ENCODE measurements at places on chromosomes 16 and 17.

- DNase-seq, result no peak
These were observed 68.7 kb downstream of the AIPL1 start for GRCh38 chr17:6366221-6366666.

- DNase-seq, result peak; percentile 20
These were observed 16.8 kb upstream of the MAPK3 start for GRCh38 chr16:30139583-30140481.

DNA sequence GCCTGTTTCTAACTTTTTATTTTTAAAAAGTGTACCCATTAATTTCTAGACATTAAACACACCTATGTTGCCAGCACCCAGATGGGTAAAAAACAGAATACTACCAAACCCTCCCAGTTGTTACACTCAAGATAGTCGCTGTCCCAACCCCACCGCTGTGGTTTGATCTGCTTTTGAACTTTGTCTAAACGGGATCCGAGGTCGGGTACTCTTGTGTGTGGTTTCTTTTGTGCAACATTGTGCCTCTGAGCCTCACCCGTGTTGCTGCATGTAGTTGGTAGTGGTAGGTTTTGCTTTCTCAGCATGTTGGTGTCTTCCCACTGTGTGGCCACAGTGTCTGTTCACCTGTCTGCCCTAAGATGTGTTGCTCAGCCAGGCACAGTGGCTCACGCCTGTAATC lies 4.3 kb downstream of the KLHL36 start:
- DNase-seq, result no peak

DNA sequence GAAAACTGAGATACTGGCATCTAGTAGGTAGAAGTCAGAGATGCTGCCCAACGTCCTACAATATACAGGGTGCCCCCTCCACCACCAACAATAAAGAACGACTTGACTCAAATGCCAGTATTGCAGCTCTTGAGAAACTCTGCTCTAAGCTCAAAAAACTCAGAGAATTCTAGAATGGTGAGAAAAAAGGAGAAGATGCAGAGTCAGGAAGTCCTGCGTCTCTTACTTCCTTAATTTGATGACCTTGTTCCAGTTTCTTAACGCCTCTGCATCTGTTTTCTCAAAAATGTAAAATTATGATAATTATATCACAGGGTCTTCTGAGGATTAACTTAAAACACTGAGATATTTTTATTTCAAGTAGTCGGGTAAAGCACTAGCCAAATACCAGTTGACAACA lies 1.7 kb upstream of the HSBP1 start:
- peak; percentile 89 for DNase-seq

- no peak for DNase-seq
These were observed 7.5 kb downstream of the HEXIM2 start for GRCh38 chr17:45168991-45169752.
